ENCODE measurements at places on chromosomes 5 and 9. TPM values are rescaled to one million over a fixed set of nuclear protein-coding genes. Genes with fewer than 3 reads are reported as not detected.

- DNase-seq = no peak
Observed at GRCh38 chr5:125348936-125349831, 602.7 kb upstream of the ZNF608 start.

GRCh38 chr9:84916769-84917168 lies 247.2 kb downstream of the NTRK2 start:
- no peak for DNase-seq

DNA sequence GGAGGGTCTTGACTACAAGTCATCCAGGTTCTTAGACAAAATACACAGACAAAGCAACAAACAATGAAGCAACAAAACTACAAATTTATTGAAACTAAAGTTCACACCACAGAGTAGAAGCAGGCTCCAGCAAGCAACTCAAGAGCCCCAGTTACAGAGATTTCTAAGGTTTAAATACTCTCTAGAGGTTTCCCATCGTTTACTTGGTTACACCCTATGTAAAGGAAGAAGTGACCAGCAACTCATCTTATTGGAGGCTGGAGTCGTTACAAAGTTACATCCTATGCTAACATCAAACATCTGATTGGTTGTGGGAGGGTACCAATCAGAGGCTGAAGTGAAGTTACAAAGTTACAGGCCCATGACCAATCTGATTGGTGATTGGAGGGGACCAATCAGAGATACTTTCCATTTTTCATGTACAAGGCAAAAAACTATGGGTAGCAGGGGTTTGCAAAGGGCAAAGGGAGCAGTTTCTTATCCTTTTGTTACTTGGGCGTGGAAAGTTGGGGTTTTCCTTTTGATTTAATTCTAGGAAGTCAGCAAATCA lies 2292.6 kb upstream of the C9orf72 start:
- no peak for DNase-seq

DNA sequence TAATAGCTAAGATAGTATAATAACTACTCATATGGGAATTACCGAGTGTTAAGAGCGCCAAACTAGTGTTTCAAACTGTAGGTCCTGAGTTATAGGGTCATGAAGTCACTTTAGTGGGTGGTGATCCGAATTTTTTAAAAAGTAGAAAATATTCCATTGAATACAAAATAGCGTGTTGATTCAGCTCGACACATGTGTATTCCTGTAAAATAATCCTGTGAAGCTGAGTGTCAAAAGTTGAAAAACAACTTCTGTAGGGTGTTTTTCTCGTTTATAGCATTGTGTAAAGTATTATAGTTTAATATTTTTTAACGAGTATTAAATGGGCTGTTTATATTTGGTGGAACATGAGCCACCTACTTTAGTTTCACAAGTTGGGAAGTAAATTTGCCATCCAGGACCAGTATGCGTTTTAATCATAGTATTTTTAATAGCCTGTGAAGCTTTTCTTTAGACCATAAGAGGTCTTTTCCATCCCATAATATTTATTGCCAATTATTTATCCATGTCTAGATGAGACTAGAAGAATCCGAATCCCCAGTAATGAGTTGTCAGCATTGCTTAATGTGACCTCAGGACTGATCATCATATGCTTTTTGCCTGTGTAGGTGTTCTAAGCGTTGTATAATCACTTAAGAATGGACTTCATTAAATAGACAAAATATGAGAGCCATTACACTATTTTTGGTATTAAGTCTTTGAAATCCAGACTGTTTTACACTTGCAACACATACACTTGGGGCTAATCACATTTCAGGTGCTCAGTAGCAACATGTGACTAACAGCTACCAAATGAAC lies 84.1 kb downstream of the PTPDC1 start:
- DNase-seq = no peak

- no peak for DNase-seq
Observed at GRCh38 chr9:90722071-90722470, 79.4 kb upstream of the DIRAS2 start.

GRCh38 chr9:113963017-113963620 lies 87.0 kb downstream of the ZNF618 start:
- no peak for DNase-seq

DNA sequence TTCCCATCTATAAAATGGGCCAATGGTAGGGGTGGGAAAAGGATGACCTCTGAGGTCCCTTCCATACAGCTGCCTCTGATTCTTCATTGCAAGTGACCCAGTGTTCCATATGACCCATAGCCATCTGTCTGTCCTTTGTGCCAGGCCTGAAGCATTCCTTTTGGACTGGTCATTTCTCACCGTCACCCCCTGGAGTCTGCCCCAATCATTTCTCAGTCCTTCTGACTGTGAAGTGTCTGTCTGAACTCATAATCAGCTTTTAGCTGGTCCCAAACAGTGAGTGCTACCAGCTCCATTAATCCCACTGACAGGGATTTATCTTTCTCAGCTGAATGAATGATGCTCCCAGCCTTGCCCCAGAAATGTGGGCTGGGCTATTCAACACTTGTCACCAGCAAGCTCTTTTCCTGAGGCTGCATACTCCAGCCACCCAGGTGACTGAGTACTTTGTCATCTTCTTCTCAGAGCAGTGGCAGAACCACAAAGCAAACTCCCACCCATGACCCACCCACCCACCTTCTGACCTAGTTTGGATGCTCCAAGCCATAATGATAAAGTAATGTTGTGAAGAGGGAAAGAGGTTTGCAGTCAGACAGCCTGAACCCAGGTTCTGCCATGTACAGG lies 37.4 kb downstream of the KCNIP1 start:
- no peak for DNase-seq

DNA sequence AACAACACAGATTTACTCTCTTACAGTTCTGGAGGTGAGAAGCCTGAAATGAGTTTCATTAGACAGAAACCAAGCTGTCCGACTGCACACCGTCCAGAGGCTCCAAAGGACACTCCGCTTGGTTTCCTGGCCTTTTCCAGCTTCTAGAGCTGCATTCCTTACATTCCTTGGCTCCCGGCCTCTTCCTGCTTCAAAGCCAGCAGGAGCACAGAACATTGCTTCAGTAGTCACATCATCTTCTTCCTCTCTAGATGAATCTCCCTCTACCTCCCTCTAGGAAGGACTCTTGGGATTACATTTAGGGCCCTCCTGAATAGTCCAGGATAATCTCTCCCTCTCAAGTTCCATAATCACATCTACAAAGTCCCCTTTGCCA lies 213.3 kb downstream of the CDK5RAP2 start:
- no peak for DNase-seq

GRCh38 chr5:87183896-87184295 lies 83.8 kb upstream of the RASA1 start:
- no peak for DNase-seq

GRCh38 chr9:22088717-22089061 lies 79.6 kb upstream of the CDKN2B start:
- DNase-seq = no peak

Gene FRMD3
- 0.29 TPM for total RNA-seq

Gene BAAT
- 0.13 TPM for total RNA-seq

Gene CCNO
- 0.34 TPM for total RNA-seq
